Pericardium fibroblast (primary cell): ENCODE measurements at places on chromosomes 6 and 20. TPM values are rescaled to one million over a fixed set of nuclear protein-coding genes. Genes with fewer than 3 reads are reported as not detected.

PRDM13 gene
- total RNA-seq: not detected in 2 replicates

ANKRD66 gene
- not detected in 2 replicates for total RNA-seq

BPIFB4 gene
- total RNA-seq: under 0.01 TPM in 1 of 2 replicates, not detected in the other

IPCEF1 gene
- total RNA-seq: 0.58 TPM in 1 of 2 replicates, not detected in the other

DEFB124 gene
- total RNA-seq: 2.1 TPM in 1 of 2 replicates, not detected in the other

PACRG gene
- total RNA-seq: 0.12 TPM in 1 of 2 replicates, not detected in the other

RBM24 gene
- total RNA-seq: 1.4 and 3.0 TPM in 2 replicates

TFAP2A gene
- 0.12 TPM in 1 of 2 replicates, not detected in the other for total RNA-seq
